SK-N-DZ (cell line): ENCODE measurements at places on chromosomes 4 and X.
A peak's percentile ranks its signal among the peaks of the same experiment; 100 is the strongest.

- no peak for DNase-seq
These were observed 29.6 kb downstream of the TRIM2 start for GRCh38 chr4:153233761-153234371.

DNA sequence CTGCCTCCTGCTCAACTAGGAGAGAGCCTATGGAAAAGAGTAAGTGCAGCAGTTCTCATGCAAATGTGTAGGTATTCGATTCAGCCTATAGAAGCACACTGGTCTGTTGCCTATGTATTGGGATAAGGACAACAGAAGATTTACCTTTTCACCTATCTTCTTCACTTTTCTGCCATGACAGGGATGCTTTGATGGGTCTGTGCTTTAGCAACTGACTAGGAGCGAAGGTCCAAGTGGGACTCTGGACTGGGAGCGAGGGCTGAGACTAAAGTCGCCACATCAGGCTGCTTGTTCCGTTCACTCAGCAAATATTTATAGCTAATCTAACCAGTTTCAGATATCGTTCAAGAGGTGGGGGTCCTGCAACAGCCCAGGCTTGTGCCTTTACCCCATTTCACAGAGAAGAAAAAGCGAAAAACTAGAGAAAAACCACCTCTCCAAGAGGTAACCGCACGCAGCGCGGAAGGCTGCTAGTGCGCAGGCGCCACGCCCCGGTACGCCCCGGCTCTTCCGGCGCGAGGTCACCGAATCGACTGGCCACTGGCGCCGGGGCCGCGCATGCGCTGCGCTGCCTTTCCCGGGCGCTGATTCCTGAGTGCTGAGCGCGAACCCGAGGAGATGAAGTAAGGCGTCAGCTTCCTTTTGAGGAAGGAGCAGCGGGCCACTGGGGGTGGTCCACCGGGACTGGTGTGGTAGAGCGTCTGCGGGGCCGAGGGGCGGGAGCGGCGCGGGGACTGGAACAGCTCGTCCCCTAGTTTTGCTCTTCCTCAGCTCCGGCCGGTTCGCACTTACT lies at the start of gene RBMX2:
Gene RBMX2 (plus strand): TSS at position 573 of the 793 bp plus-strand sequence. CDS start 46 bp downstream, at position 619.
- peak; percentile 74 for DNase-seq

DNA sequence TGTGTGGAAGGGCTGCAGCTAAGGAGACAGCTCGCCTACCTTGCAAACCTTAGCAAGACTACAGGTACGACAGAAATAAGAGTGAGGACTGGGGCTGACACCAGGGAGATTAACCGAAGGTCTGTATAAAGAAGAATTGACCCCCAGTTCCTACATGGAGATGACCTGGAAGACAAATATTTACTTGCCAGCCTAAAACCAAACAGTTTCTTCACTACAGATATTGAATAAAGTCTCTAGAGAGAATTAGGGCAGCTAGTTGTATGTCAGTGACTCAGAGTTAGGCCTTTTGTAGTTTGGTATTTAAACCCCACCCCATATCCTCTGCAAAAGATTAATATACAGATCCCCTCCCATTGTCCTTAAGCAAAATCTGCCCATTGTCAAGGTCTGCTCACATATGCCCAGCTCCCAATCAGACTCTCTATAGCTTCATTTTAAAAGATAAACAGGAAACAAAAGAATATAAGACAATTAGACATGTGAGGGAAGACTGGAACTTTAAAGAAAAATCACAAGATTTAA lies 28.1 kb upstream of the FRMPD3 start:
- DNase-seq, result no peak

DNA sequence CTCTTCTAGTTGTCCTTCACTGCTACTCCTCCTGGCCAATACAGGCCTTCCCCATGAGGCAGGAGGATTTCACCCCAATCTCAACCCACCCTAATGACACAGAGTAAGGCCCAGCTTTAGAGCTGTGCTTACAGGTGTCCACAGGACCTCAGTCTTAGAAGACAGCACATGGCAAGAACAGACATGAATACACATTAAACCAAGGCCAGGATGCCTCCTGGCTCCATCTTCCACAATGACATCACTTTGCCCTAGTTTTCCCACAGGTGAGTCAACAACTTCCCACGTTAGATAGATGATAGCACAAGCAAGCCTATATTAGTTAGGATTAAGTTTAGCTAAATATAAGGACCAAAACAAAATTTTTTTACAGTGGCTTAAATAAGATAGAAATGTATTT lies 63.8 kb upstream of the NOCT start:
- DNase-seq, result no peak

DNA sequence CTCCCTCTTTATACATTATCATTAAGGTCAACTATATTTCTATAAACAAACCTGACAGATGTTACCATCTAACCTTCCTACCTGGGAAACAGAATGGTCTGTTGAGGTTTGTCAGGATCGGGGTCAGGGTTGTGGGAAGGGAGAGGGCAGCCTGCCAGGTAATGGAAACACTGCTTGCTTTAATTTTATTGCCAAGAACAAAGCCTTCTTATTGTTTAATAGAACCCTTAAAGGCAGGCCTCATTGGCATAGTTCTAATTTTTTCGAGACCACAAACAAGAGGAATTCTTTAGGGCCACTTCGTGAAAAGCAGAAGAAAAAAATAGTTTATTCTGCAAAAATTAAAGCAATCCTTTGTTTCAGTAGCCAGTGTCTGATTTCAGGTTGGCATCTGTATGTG lies 113.2 kb downstream of the MID1 start:
- DNase-seq, result no peak
